ENCODE measurements at places on chromosomes 12 and 14.

DNA sequence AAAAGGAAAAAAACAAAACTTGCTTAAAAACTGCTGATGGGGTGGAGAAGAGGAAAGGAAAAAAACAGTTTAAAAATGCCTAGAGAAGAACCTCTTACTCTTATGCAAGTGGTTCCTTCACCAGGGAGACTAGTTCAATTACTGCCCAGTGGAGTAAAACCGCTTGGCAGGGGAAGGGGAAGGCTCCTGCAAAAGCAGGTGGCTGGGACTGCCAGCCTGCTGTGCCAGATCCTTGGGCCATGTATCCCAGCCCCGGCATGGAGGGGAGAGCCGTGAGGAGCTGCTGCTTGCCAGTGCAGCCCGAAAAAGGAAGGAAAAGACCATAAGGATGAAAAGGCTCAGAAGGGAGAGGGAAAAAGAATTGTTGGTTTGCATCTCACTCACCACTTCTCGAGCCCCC lies 123.0 kb downstream of the FSCB start:
- DNase-seq, result no peak

DNA sequence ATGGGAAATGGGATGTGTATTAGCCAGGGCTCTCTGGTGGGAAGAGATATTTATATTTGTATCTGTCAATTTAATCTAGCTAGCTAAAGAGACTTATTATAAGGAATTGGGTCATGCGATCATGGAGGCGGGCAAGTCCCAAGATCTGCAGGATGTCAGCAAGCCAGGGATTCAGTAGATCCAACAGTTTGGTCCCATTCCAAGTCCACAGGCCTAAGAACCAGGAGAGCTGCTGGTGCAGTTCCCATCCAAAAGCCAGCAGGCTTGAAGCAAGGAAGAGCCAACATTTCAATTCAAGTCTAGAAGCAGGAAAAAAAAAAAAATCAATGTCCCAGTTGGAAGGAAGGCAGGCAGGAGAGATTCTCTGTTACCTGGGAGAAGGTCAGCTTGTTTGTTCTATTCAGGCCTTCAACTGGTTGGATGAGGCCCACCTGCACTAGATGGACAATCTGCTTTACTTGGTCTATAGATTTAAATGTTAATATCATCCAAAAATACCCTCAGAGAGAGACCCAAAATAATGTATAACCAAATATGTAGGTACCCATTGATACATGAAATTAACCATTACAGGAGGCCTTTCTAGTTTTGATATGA lies 60.7 kb upstream of the BCAT1 start:
- DNase-seq, result no peak

DNA sequence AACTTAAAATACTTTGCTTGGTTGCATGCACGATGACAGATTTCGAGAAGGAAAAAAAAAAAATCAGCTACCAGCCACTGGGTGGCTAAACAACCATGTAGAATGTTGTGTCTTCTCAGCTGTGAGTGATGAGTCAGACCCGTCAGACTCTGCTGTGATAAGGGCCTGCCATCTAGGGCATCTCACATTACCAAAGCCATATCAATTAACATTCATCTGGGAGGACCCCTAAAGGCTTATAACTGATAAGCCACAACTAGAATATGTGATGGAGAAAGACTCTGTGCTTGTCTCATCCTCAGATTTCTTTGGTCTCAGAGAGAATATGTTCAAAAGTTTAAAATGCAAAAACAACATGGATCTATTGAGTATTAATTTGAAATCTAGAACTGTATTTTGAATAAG lies 111.5 kb downstream of the PAX9 start:
- DNase-seq, result no peak

GRCh38 chr12:31662176-31662849 lies 2.8 kb downstream of the ETFBKMT start:
- DNase-seq, result no peak

- DNase-seq, result no peak
Measured at GRCh38 chr12:103588680-103589079, 1.6 kb downstream of the STAB2 start.

GRCh38 chr14:51369814-51370213 lies 129.8 kb downstream of the TMX1 start:
- DNase-seq, result no peak

GRCh38 chr12:122793685-122794106 lies 19.3 kb downstream of the CCDC62 start:
- DNase-seq, result peak; percentile 77

DNA sequence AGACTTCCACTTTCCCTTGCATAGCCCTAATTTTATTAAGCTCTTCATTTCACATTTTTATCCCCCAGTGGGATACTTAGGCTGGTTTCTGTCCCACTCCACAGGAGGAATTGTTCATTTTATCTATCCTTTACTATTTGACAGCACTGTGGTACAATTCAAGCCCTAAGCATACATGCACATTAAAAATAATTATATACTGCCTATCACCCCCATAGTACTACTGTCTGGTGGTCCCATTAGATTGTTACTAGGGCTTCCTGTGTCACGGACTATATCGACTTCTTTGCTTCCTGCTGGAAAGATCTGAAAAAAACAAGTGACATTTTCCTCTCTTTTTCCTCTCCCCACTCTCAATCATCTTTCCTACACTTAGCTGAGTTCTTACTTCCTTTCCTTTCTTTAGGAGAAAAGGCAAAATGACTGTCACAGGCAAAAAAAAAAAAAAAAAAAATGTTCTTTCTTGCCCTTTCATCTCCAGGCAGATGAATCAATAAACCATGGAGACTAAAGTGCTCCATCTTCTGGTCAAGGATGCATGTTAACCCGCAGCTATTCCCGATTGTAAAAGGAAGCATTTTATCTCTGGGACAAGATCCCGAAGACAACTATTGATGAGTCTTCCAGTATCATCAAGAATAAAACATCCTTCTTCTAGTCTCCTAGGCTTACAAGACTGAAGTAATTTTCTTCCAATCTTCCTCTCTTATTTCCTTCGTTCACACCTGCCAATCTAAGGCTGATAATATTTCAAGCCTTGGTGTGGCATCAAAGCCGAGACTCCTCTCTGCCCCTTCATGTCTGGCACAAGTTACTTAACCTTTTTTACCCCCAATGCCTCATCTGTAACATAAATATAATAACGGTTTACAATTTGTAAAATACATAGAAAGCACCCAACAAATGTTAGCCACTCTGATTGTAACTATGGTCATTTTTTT lies 94.4 kb upstream of the PLEKHG7 start:
- peak; percentile 23 for DNase-seq

GRCh38 chr14:98160901-98161300 lies 1111.1 kb downstream of the BCL11B start:
- DNase-seq, result no peak

DNA sequence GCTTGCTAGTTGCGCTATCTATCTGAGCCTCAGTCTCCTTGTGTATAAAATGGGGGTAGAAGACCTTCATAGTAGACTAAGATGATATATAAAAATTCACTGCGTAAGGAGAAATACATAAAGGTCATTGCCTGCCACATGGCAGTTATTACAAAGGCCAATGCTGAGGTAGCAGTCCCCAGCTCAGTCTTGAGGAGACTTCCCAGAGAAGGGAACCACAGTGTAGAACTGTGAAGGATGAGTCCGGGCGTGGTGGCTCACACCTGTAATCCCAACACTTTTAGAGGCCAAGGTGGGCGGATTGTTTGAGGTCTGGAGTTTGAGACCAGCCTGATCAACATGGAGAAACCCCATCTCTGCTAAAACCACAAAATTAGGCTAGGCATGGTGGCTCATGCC lies 17.1 kb upstream of the SP7 start:
- DNase-seq, result no peak

GRCh38 chr14:61218767-61219166 lies 62.4 kb downstream of the TMEM30B start:
- no peak for DNase-seq

DNA sequence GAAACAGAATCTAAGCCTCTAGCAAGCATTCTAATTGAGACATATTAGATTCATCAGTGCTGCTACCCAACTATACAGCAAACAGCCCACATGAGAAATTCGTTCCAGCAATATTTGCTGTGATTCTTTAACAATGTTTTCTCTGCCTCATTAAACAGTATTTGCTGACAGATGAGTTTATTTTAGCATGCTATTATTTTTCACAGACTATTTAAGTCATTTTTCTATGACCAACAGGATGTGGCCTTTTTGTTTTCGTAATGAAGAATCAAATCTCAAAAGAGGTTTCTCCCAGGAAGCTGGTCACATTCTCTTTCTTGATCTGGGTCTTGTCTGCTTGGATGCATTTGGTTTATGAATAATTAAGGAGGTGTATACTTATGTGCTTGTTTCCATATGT lies 23.2 kb upstream of the SERPINA12 start:
- DNase-seq, result no peak

DNA sequence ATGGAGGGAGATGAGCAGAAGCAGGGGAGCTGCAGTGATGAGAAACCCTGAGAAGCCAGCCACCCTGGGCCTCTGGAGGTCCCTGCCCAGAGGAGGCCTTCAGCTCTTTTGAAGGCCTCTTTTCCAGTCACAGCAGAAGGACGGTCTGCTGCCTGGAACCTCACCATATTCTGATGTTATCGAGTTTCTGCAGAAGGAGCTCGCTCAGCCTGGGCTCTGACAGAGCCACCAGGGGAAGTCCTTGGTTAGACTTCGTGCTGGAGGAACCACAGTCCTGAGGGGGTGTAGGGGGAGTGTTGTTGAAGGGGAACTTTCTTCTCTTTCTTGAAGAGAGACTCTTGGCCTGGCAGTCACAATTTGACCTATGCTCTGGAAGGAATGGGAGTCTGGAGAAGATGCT lies 25.1 kb upstream of the BATF start:
- no peak for DNase-seq

GRCh38 chr12:104909761-104910160 lies 48.3 kb downstream of the SLC41A2 start:
- no peak for DNase-seq

- DNase-seq, result no peak
Measured at GRCh38 chr12:72135021-72135301, 137.2 kb upstream of the TRHDE start.

GRCh38 chr14:99930420-99931274 lies 134.6 kb upstream of the EVL start:
- no peak for DNase-seq

DNA sequence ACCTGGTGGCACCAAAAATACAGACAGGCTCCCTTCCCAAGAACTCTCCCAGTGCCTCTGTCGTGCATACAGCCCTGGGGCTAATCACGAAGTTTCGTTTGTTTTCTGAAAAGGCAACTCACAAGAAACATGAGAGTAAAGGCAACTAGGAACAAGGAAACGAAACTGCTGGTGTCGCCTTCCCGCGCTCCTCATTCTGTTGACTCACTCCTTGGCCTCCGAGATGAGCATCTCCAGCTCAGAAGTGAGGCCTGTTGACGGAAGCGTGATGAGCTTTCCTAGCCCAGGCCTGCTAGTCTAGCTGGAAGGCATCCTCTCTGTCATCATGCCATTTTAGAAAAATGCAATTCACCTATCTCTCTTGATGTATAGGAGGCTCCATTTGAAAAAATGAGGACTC lies 50.5 kb downstream of the TTC9 start:
- DNase-seq, result no peak

DNA sequence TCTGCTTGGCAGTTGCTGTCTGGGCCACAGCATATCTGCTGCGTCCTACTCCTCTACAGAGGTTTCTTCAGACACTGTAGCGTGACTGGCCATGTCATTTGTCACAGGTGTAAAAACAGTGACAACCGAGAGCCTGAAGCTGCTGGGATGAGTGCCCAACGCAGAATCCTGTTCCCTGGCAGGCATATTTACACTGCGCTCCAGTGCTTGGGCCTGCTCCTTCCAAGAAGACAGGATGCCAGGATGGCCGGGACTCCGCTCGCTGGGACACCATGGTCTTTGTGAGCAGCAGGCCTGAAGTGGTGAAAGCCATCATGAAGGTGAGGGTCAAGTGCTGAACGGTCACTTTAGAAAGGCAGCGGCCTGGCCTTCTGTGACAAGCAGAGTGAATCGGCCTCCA lies 171.4 kb downstream of the EMP1 start:
- no peak for DNase-seq

GRCh38 chr14:45891417-45892080 lies 638.5 kb upstream of the MIS18BP1 start:
- DNase-seq, result peak; percentile 4

- no peak for DNase-seq
Measured at GRCh38 chr14:53742233-53742620, 214.4 kb downstream of the BMP4 start.

- peak; percentile 46 for DNase-seq
Measured at GRCh38 chr14:64880221-64881121, 764 bp upstream of the SPTB start.

GRCh38 chr14:76977793-76978720 lies 50.5 kb downstream of the IRF2BPL start:
- no peak for DNase-seq

- no peak for DNase-seq
Measured at GRCh38 chr14:21988413-21988812, 314.8 kb upstream of the OR4E1 start.

GRCh38 chr14:99579903-99580571 lies 24.0 kb downstream of the CCDC85C start:
- DNase-seq, result no peak

DNA sequence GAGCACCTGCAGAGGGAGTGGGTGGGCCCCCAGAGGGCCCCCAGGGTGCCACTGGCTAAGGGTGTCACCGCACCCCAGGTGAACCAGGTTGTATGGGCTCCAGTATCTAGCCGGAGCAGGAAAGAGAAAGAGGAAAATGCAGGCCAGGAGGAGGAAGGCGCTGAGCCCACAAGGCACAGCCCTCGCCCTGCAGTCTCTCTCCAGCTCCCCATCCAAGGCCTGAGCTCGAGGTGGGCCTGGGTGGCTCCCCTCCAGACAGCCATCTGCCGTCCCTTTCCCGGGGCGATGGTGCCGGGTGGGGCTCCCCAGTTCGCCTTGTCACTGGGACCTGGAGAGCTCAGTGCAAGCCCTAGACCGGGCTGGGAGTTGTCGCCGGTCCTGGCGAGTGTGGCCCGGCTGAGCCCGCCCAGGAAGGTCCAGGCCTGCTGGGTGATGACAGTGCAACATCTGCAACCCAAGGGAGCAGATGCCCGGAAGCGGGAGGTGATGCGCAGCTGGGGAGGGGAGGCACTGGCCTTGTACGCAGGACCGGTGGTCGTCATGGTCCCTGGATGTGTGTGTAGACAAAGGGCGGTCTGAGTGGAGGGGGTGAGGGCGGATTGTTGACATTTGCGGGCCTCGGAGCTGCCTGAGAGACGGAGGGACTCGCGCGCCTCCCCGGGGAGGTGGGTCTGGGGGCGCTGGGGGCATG lies 716 bp downstream of the TMEM179 start:
- peak; percentile 55 for DNase-seq

GRCh38 chr12:82359115-82359478 lies 768 bp downstream of the METTL25 start:
- DNase-seq, result peak; percentile 59
